ENCODE measurements at places on chromosomes 5 and 9.

DNA sequence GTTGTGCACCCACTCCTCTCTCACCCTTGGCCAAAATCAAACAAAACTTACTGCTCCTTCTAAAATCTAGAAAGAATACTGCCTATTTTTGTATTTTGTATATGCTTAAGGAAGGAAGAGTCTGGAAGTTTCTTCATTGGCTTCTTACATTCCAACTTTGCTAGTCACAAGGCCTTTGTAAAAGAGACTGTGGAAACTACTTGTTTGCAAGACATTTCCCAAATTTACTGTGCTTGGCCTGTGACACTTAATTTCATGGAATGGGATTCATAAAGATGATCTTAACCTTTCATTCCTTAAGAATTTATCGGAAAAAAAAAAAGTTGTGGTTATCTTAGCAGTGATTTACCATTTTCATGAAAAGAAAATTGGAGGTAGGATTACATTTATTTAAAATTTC lies 208.9 kb downstream of the VPS13A start:
- DNase-seq, result no peak

DNA sequence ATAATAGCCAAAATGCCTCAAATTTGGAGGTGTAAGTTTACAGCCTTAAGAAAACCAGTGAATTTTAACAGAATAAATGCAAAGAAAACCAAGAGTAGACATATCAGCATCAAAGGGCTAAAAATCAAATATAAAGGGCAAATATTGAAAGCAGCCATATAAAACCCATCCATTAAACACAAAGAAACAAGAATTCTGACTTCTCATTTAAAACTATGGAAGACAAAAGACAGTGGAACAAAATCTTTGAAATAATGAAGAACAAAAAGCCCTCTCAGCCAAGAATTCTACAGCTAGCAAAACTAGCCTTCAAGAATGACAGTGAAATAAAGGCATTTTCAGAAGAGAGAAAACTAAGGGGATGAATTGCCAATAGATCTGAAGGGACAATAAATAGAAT lies 91.3 kb upstream of the FST start:
- DNase-seq, result no peak

DNA sequence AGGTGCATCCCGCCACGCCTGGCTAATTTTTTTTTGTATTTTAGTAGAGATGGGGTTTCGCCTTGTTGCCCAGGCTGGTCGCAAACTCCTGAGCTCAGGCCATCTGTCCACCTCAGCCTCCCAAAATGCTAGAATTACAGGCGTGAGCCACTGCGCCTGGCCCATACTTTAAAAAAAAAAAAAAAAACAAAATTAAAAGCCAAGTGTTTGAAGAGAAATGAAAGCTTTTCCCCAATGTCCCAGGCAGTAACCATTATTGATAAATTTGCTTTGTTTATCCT lies 9.5 kb downstream of the PRRC2B start:
- no peak for DNase-seq

DNA sequence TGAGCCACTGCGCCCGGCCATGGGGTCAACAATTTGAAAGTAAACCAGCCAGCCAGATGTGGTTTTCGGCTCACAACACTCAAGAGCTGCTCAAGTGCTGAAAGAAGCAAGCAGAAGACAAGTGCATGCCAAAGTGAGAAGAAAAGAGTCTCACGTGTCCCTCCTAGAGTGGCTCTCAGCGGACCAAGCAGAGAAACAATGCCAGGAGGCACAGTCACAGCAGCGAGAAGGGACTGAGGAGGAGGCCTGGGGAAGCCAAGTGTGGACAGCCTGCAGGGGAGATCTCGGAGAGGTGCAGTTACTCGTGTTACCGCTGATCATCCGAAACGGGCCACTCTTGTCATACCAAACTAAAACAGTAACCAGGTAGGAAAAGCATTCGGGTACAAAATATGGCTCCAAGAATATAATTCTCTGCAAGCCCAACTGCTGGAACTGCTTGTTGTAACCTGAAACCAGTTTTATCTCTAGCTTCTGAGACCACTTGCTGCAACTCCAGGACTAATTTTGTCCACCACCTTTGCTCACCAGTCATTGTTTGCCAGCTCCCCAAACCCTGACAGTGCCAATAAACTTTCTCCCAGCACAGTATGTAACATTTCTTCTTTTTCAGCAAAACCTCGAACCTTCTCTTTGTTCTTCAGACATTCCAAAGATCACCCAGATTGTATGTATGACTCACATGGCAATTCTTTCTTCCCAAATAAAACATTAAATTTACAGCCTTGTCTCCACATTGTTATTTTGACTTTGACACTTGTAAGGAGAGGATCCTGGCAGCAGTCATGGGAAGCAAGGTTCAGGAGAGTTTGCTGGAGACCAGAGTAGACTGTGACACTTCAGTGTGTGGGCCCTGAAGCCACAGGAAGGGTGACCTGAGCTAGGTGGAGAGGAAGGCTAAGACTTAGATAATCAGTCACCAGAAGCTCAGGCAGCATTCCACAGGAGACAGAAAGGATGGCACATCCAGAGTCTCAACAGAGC lies 6.3 kb downstream of the SLC35D2 start:
- DNase-seq, result no peak

DNA sequence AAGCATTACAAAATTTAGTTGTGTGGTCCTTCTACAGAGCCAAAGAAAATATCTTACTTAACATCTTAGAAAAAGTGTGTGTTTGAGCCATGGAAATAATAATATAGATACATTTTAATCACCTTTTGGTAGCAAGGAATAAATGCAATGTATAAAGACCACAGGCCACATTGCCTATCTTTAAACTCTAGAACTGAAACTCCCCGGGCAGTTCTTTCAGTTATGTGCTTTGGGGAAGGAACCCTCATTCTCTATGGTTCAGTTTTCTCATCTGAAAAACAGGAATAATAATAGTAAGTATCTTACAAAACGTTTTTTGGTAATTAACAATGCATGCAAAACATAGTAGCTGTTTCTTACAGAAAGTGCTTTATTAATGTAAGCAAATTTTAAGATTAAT lies 67.8 kb upstream of the GABRB2 start:
- no peak for DNase-seq

- no peak for DNase-seq
Observed at GRCh38 chr5:172303162-172303561, 19.6 kb upstream of the UBTD2 start.

GRCh38 chr9:123860603-123861002 lies 69.3 kb downstream of the DENND1A start:
- no peak for DNase-seq

GRCh38 chr9:82543726-82544125 lies 519.2 kb downstream of the RASEF start:
- DNase-seq, result no peak

DNA sequence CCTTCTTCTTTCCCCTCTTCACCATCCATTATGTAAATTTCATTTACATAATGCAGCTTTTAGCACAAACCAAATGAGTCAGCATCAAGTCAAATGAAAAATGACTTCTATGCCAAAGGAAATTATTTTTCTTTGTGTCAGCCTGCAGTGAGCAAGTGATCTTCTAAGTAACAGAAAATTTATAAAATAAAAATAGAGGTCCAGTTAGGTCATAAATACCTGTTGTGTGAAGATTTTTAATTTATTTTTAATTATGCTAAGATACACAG lies 16.7 kb upstream of the THG1L start:
- DNase-seq, result no peak
